Body of pancreas (tissue), 4 donors: ENCODE measurements at places on chromosomes 7 and 10. TPM values are rescaled to one million over a fixed set of nuclear protein-coding genes. Genes with fewer than 3 reads are reported as not detected.

DNA sequence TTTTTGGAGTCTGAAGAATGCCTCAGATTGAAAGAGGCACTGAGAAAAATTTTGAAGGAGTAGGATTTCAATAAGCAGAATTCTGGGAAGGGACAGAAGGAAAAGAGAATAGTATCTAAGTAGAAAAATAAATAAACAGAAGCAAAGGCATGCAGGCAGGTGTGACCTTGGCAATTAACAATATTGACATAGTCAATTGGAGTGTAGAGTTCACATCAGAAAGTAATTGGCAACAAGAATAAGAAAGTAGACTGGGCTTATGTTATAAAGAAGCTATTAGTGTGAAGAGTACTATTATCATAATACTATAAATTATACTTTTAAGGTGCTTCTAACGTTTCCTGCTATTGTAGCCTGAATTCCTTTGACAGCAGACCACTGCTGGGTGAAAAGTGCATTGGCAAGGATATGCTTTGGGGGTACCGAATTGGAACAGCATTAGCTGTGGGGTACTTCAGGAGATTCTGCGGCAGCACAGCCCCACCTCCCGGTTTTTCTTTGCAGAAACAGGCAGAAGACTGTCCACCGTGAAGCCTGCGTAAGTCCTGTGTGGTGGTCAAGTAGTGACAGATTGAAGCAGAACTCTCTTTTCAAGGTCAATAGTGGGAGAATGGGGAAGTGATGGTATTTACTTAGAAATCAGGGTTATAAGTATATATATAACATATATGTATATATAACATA lies 357.0 kb downstream of the THSD7A start:
- no peak overlapping the region for H3K4me3 ChIP-seq
- peak; percentile 18 for DNase-seq
- no peaks in the 10 kb centered on the region for H3K4me1 ChIP-seq
- no peak overlapping the region for H3K27ac ChIP-seq

DNA sequence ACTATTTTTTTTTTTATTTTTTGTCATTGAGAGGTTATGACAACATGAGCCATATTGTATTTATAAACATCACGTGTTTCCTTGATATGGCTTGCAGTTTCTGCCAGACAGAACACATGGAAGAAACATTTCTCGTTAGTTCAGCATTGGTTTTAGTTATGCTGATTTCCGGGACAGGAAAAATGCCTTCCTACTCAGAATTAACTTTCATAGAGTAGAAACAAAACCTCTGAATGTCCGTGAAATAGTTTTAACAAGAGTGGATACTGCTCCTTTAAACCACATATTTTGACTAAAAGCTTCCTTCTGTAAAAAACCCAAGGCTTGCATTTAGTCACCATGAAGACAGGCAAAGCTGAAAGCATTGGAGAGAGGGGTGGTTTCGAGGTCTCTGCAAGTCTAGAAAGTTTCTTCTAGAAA lies 240.4 kb downstream of the KIAA1217 start:
- H3K27me3 ChIP-seq = no peaks in the 10 kb centered on the region
- peaks cover 23% of the 10 kb centered on the region for H3K4me1 ChIP-seq
- H3K4me3 ChIP-seq = no peak overlapping the region
- H3K27ac ChIP-seq = peak overlapping the region; percentile 25

Gene CNPY1
- not detected for total RNA-seq

- no peak for DNase-seq
- H3K4me1 ChIP-seq = peaks cover 9% of the 10 kb centered on the region
- H3K27me3 ChIP-seq = no peaks in the 10 kb centered on the region
- no peak overlapping the region for H3K27ac ChIP-seq
These were observed 68.7 kb upstream of the CAMK2B start for GRCh38 chr7:44394112-44394447.

DNA sequence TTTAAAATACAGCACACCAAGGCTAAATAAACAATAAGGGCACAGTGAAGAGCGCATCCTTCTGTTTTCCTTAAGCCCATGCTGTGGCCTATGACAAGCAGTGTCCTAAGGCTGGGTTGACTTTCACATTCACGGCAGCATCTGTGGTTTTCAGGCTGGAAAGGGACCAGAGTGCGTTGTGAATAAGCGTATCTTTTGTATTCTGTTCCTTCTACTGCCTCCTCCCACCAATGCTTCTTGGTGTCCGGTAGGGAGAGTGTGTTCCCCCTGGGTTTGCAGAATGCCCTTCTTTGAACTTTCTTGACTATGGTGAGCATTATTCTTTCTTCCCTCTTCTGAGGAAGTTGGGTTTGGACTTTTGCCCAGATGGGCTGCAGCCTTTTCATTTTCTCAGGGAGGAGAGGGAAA lies 73.6 kb downstream of the ABCA13 start:
- no peak for DNase-seq
- no peak overlapping the region for H3K4me3 ChIP-seq
- H3K27me3 ChIP-seq = no peaks in the 10 kb centered on the region
- no peaks in the 10 kb centered on the region for H3K4me1 ChIP-seq
- no peak overlapping the region for H3K27ac ChIP-seq
- H3K36me3 ChIP-seq = no peaks in the 10 kb centered on the region

- no peak overlapping the region for H3K4me3 ChIP-seq
- no peak overlapping the region for H3K27ac ChIP-seq
These were observed 171.9 kb downstream of the PRKG1 start for GRCh38 chr10:51246156-51246555.

DNA sequence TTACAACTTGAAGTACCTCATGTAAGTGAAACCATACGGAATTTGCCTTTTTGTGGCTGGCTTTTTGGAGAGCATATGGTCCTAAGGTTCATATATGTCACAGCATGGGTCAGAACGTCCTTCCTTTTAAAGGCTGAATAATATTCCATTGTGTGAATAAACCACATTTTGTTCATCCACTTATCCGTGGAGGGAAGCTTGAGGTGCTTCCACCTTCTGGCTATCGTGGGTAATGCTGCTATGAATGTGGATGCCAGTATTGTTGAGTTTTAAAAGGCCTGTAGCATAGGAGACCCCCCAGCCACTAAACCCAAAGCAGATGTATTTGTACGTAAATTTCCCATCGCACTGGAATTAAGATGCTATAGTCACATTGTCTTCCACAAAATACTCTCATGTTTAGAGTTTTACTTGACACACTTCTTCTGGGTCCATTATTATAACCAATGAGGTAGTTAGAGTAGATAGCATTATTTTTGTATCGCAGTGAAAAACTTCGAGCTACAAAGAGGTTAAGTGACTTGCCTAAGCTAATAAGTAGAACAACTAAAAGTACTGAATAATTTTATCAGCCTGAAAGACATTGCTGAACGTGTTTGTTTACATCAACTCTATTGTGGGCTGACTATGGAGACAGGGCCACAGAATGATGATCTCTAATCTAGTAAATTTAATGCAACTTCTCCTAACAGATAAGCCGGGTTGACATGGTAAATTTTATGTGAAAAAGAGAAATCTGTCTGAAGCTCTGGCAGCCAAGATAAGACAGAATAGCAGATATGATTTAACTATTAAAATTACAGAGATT lies 183.0 kb upstream of the CTBP2 start:
- DNase-seq = no peak
- H3K36me3 ChIP-seq = no peaks in the 10 kb centered on the region
- H3K4me1 ChIP-seq = peaks cover 7% of the 10 kb centered on the region
- H3K4me3 ChIP-seq = no peak overlapping the region

GRCh38 chr10:128511284-128511683 lies 385.1 kb upstream of the MKI67 start:
- no peaks in the 10 kb centered on the region for H3K27me3 ChIP-seq
- H3K27ac ChIP-seq = no peak overlapping the region
- no peak overlapping the region for H3K4me3 ChIP-seq

- H3K4me1 ChIP-seq = no peaks in the 10 kb centered on the region
- no peaks in the 10 kb centered on the region for H3K27me3 ChIP-seq
- no peak for DNase-seq
These were observed 120.9 kb downstream of the TMEM168 start for GRCh38 chr7:112669306-112669705.

DNA sequence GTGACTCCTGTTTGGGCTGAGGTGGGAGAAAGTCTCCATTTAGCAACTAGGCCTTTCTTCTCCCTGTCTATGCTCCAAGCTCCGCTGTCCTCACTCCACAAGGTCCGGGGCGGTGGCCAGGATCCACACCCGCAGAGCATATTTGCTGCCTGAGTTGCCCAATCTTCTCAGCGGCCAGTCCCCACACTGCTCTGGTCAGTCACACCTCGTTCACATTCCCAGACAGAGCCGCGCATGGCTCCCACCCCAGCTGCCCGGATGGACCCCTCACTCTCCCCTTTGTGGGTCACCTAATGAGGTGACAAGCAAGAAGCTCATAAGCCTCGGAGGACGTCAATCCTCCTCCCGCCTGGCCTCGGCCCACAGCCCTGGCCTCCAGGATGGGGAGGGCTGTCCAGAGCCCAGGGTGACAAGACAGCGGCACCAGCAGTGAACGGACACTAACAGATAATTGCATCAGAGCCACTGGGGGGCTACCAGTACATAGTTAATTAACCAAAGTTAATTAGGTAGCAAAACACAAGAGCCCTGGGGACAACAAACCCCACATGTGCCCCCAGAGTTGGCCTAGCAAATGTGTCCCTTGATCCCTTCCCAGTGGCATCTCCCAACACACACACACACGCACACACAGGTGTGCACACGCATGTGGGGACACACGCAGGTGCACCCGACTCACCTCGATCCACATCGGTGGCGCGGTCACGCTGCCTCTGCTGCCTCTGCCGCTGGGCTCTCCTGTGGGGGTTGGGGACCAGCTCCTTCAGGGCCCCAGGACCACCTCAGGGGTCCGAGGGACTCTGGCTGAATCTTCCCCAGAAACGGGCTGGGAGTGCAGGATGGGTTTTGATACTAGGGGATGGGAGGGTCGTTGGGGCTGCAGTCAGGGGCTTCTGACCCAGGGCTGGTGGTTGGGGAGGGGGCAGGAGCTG lies 11.8 kb downstream of the EPHA1 start:
- no peak overlapping the region for H3K27ac ChIP-seq
- no peaks in the 10 kb centered on the region for H3K36me3 ChIP-seq
- no peak for DNase-seq
- H3K27me3 ChIP-seq = no peaks in the 10 kb centered on the region
- H3K4me1 ChIP-seq = peaks cover 22% of the 10 kb centered on the region

DNA sequence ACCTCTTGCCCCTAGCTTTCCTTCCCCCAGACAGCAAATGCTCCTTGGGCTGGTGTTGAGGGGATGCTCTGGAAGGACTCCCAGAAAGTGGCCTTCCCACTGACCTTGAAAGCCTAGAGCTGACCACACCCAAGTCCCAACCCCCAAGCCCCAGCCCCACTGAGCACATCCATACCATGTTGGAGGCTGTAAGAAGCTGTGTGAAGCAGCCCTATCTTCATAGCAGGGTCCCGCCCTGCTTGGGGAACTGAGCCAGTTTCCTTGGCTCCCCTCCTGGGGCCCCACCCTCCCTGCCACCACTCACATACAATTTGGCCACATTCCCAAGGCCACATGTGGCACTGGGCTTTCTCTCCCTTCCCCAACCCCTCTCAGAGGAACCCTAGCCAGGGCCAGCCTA lies 72.3 kb upstream of the CACUL1 start:
- no peaks in the 10 kb centered on the region for H3K36me3 ChIP-seq
- H3K4me3 ChIP-seq = no peak overlapping the region

Gene PAOX
- total RNA-seq = 9.6 TPM

GRCh38 chr7:20200971-20201370 lies 16.2 kb downstream of the MACC1 start:
- H3K36me3 ChIP-seq = no peaks in the 10 kb centered on the region
- H3K27ac ChIP-seq = no peak overlapping the region
- no peaks in the 10 kb centered on the region for H3K27me3 ChIP-seq
- no peak overlapping the region for H3K4me3 ChIP-seq
- no peak for DNase-seq

Gene AOAH
- 4.9 TPM for total RNA-seq

- no peaks in the 10 kb centered on the region for H3K36me3 ChIP-seq
- no peak overlapping the region for H3K27ac ChIP-seq
- no peak for DNase-seq
- no peaks in the 10 kb centered on the region for H3K4me1 ChIP-seq
- no peaks in the 10 kb centered on the region for H3K27me3 ChIP-seq
- H3K4me3 ChIP-seq = no peak overlapping the region
These were observed 36.6 kb downstream of the ABCB5 start for GRCh38 chr7:20651960-20652544.

Gene LYZL2
- total RNA-seq = not detected

DNA sequence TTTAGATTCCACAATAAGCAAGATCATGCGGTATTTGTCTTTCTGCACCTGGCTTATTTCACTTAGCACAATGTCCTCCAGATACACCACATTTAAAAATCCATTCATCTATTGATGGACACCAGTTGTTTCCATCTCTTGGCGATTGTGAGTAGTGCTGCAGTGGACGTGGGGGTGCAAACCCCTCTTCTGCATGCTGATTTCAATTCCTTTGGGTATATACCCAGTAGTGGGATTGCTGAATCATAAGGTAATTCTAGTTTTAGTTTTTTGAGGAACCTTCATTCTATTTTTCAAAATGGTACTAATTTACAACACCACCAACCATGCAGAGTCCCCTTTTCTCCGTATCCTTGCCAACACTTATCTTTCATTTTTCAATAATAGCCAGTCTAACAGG lies 2.0 kb upstream of the ASB10 start:
- no peak overlapping the region for H3K4me3 ChIP-seq
- H3K27me3 ChIP-seq = no peaks in the 10 kb centered on the region
- H3K27ac ChIP-seq = no peak overlapping the region
- no peaks in the 10 kb centered on the region for H3K36me3 ChIP-seq
- DNase-seq = no peak
- H3K4me1 ChIP-seq = no peaks in the 10 kb centered on the region

Gene DMBT1
- total RNA-seq = 0.33 TPM

Gene LOXL4
- total RNA-seq = 10.6 TPM

DNA sequence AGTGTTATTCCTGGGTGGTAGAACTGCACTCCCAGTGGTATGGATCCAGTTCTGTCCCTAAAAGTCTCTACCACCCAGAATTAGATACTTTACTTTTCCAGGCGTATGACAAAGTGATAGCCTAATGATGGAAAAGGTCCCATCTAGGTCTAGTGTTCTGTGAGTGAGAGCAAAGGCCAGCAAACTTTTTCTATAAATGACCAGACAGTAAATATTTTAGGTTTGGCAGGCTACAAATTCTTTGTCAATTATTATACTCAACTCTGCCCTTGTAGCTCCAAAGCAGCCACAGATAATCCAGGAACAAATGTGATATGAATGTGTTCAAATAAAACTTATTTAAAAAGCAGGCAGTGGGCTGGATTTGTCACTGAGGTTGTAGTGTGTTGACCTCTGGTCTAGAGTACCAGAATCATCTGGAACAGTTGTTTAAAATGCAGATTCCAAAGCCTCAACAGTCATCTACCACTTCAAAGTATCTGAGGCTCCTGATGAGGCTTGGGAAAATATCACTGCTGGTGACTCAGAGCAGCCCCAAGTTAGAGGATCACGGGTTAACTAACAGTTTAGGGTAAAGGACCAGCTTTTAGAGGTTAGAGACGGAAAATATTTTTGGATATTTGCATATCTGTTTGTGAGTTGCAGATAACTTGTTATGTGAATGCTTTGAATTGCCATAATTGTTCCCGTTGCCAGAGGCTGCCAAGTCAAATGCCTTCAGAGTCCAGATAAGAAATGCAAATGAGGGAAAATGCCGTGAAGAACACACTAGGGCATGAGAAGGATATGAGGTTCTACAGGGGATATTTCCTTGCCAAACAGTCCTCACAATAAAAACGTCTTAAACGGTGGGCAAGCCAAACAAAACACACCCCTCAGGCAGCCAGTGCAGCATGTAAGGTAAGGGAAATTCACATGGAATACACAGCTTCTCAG lies 19.4 kb downstream of the NRAP start:
- DNase-seq = no peak
- H3K27ac ChIP-seq = no peak overlapping the region
- no peaks in the 10 kb centered on the region for H3K36me3 ChIP-seq
- peaks cover 11% of the 10 kb centered on the region for H3K4me1 ChIP-seq
